Non-pigmented ciliary epithelial cell (primary cell): ENCODE measurements at places on chromosomes 6 and 20.

GRCh38 chr6:128422200-128422599, 98.2 kb downstream of the PTPRK start:
- no peak for DNase-seq

GRCh38 chr20:58802061-58802460, 48.6 kb downstream of the GNAS-AS1 start:
- no peak for DNase-seq

DNA sequence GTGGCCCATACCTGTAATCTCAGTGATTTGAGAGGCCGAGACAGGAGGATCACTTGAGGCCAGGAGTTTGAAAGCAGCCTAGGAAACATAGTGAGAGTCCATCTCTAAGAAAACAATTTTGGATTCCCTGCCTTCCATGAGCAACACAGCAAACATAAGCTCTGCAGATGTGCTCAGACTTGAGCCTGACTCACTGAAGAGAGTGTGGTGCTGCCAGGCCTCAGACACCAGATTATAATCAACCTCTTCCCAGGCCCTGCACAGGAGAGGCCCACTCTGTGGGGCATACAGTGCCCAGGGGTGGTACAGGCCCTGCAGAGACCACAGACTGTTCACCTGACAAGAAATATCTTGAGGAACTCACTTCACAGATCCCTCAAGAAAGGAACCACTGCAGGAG, 19.9 kb downstream of the HLA-DPB1 start:
- DNase-seq: no peak

- no peak for DNase-seq
These were observed 967.3 kb upstream of the ADGRB3 start for GRCh38 chr6:67667637-67668422.

DNA sequence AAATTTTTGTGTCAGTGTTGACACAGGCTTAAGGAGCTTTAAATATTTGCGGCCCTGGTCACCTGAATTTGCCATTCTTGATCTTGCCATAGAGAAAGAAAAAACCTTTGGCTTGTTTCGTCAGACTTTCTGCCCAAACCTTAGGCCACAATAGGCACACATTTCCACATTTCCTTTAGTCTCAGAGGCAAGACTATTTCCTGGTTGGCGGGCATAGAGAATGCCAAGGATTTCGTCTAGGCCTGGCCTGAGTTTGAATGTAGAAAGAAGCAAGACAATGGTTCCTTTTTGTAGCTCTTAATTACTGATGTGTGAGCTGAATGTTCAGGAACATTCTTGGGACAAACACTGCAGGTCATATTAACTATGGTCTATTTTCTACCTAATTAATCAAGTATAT, 108.1 kb downstream of the TRMT11 start:
- DNase-seq: no peak

DNA sequence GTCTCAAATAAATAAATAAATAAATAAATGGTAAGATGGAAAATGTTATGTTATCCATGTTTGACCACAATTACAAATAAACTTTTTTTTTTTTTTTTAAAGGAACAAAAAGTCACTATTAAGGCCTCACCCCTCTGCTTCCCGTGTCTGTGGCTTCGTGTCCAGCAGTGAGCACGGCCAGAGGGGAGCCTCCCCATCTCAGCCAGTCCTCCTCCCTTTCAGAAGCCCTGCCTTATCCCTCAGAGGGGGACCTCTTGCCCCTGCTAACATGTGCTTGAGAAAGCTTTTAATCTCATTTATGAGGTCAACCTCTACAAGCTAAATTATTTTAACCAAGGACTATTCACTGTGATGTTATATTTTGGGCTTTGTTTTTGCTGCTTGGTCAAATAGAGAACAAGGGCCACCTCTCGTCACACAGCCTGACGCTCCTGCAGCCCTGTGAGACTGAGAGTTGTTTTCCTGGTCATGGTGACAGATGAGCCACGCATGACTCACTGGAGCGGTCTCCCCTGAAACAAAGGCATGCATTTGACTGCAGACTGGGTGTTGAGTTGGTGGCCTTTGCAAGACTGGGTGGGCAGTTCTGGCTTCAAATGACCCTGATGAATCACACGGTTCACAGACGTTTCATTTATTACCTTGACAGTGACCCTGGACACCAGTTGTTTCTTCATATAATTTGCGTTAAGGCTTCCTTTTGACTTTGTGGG, 131.8 kb downstream of the TIAM2 start:
- peak; percentile 50 for DNase-seq
